ENCODE measurements at places on chromosomes 3 and 15.

GRCh38 chr3:89358281-89358680 is 250.9 kb downstream of the EPHA3 start:
- DNase-seq = no peak

GRCh38 chr3:161231861-161232260 is 10.8 kb downstream of the NMD3 start:
- DNase-seq = no peak

DNA sequence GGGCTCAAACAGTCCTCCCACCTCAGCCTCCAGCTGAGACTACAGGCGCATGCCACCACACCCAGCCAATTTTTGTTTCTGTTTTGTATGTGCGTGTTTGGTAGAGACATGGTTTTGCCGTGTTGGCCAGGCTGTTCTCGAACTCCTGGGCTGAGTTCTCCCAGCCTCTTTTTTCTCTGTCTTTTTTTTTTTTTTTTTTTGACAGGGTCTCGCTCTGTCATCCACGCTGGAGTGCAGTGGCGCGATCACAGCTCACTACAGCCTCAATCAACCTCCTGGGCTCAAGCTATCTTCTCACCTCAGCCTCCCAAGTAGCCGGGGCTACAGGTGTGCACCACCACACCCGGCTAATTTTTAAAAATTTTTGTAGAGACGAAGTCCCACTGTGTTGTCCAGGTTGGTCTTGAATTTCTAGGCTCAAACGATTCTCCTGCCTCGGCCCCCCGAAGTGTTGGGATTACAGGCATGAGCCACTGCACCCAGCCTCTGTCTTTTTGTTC is 867 bp upstream of the DCAF1 start:
- DNase-seq = no peak

DNA sequence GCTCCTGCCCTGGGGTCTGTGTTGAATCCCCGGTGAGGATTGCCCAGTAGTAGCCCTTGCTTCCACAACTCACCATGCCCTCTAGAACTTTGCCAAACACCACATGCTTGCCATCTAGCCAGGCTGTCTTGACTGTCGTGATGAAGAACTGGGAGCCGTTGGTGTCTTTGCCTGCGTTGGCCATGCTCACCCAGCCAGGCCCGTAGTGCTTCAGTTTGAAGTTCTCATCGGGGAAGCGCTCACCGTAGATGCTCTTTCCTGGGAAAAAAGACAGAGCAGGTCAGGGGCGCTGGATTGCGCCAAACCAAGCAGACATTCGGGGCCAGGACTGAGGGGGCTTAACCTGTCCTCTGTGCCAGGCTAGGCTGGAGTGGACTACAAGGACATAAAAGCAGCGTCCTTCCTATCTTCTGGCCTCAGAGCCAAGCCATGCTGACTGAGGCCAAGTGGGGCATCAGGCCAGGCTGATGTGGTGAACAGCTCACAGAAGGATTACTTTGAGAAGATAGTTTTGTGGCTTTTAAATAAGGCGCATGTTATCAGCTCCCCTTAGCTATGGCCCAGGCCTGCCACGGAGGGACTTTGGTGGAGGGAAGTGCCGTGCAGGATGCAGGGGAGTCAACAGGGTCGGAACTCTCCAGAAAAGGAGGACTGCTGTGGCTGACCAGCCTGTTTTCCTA is 5.3 kb downstream of the SNX22 start:
- no peak for DNase-seq

DNA sequence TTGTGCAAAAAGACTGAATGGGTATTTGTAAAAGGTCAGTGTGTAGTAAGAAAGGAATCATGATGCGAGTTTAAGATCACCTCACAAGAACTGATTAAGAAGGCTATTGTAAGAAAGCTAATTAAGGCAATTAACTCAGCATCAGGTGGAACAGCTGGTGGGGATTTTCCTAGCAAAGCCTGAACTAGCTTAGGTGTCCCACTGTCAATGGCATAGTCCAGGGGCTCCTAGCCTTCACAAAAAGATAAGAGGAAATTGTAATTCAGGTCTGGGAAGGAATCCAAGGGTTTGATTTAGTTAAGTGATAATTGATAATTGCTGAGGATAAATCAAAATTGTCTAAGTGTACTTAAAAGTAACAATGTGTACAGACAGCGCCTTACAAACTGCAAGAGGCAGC is 901.6 kb downstream of the TUSC7 start:
- no peak for DNase-seq

DNA sequence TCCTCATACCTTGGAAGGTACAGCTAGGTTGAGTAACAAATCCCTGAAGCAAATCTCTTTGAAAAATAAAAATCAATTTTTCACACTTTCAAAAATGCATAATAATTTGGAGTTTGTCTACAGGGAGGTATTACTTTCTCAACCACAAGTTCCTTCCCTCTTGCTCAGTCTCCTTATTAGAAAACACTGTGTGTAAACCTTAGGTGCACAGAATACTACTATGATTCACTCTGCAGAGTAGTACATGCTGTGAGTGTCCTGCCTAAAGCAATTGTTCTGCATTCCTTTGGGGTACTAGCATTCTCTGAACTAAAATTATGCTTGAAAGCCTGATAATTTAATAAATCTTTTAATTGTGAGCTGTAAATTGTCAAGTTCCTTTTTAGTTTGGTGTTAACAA is 115.9 kb upstream of the EPHA3 start:
- no peak for DNase-seq

- no peak for DNase-seq
Observed at GRCh38 chr3:112894258-112894657, 47.6 kb upstream of the CD200R1L start.

DNA sequence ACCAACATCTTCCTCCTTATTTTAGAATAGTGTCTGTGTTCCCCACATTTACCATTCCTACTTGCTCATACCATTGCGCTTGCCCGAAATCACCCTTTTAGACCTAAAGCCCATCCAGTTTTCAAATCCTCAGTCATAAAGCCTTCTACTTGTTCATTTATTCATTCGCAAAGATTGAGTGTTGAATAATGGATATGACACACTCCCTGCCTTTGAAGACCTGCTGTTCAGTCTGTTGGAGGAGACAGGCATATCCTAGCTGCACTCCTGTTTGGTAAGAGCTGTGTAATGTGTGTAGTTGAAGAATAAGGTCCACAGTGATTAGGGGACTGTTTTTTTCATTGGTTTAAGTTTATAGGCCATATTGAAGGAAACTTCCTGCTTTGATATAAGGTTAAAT is 1.7 kb downstream of the CNOT10 start:
- no peak for DNase-seq

DNA sequence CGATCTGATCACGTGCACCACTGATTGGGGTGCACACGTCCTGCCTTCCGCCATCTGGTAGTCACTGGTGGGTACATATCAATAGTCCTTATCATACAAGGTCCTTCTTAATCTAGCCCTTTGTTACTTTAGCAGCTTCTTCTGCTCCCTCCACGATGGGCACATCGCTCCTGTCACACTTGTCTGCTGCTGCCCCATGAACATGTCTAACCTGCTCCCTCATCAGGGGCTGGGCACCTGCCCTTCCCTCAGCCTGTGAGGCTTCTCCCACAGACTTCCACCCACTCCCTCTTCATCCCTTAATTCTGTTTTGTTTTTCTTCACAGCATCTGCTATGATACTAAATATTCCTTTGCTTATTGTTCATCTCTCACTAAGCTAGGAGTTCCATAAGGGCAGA is 82.5 kb downstream of the UACA start:
- no peak for DNase-seq

- no peak for DNase-seq
Observed at GRCh38 chr3:186224041-186224610, 115.2 kb upstream of the ETV5 start.

- no peak for DNase-seq
Observed at GRCh38 chr3:193157051-193157450, 84.0 kb upstream of the PLAAT1 start.

GRCh38 chr3:104846270-104846669 is 520.4 kb upstream of the ALCAM start:
- no peak for DNase-seq

- DNase-seq = no peak
Observed at GRCh38 chr3:182633186-182633585, 160.1 kb upstream of the ATP11B start.

GRCh38 chr3:39668420-39668819 is 141.0 kb upstream of the MYRIP start:
- DNase-seq = no peak

GRCh38 chr3:161560008-161560637 is 63.5 kb downstream of the OTOL1 start:
- DNase-seq = no peak

- no peak for DNase-seq
Observed at GRCh38 chr3:183128709-183129108, 29.4 kb upstream of the MCCC1 start.

DNA sequence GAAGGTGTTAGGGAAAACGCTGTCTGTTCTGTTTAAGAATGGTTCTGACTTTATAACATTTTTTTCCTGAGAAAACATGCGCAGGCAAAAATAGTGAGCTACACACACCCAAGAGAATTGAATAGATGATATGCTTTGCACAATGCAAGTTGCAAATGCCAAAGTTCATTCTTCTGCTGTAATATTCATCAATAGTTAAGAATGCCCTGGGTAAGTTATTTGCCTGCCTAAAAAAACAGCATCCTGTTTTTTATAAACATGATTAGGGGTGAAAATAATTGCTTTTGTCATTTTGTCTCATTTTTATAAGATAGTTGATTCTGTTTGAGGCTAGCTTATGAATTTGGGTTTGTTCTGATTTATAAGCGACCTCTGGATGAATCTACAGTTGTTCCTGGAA is 99.4 kb downstream of the DTWD1 start:
- no peak for DNase-seq

DNA sequence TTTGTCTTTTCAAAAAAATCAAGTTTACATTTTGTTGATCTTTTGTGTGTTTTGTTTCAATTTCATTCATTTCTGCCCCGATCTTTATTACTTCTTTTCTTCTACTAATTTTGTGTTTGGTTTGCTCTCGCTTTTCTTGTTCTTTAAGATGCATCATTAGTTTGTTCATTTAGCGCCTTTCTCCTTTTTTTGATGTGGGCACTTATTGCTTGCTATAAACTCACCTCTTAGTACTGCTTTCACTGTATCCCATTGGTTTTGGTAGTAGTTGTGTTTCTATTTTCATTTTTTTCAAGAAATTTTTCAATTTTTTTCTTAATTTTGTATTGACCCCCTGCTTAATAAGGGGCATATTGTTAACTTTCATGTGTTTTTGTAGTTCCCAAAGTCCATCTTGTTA is 34.4 kb downstream of the PRKCI start:
- DNase-seq = no peak

DNA sequence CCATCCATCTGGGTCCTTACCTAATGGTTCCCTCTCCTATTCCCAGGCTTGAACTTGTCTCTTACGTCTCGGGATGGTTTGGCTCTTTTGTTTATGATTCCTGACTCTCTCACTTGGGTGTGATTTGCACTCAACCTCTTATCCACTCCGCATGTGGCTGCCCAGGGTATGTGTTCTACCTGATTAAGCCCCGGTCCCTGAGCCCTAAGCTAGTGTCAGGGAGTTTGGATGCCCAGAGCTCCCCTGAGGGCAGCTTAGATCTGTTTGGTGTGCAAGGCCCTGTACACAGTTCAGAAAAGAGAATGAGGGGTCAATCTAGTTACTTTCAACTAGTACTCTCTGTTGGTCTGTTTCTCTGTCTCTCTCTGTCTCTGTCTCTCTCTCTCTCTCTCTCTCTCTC is 15.9 kb upstream of the STARD5 start:
- DNase-seq = no peak

DNA sequence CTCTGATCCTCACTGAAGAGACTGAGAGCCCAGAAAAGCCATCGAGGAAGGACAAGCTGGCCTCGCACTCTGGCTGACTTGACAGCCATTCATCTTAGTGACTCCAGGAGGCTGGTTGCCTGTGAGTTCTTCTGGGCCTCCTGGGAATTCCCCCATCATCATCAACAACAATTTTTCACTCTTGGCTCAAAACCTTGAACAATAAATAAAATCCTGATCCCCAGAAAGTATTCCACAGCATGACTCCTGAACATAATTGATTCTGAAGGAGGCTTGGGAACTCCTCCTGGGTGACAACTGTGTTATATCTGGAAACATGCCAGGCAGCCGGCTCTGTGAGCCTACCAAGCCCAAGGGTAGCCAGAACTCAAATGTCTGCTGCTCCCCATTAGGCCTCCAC is 188.6 kb downstream of the SHQ1 start:
- no peak for DNase-seq

GRCh38 chr3:49171119-49171774 is at the start of gene KLHDC8B:
TSS of gene KLHDC8B (plus strand) at chr3:49171598. CDS start at chr3:49172770, 1,172 bp downstream.
- DNase-seq = peak; percentile 68

GRCh38 chr3:35908366-35909232 is 269.3 kb downstream of the ARPP21 start:
- no peak for DNase-seq

DNA sequence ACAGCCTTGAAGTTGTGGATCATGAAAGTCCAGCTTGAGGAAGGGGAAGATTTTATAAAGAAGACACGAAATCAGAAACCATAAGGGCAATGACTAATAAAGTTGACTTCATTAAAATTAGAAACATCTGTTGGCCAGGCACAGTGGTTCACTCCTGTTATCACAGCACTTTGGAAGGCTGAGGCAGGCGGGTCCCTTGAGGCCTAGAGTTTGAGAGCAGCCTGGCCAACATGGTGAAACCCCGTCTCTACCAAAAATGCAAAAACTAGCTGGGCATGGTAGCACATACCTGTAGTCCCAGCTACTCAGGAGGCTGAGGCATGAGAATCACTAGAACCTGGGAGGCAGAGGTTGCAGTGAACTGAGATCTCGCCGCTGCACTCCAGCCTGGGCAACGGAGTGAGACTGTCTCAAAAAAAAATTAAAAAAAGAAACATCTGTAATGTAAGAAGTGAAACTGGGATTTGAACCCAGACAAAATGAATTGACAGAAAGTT is 7.9 kb upstream of the UBXN7 start:
- no peak for DNase-seq

DNA sequence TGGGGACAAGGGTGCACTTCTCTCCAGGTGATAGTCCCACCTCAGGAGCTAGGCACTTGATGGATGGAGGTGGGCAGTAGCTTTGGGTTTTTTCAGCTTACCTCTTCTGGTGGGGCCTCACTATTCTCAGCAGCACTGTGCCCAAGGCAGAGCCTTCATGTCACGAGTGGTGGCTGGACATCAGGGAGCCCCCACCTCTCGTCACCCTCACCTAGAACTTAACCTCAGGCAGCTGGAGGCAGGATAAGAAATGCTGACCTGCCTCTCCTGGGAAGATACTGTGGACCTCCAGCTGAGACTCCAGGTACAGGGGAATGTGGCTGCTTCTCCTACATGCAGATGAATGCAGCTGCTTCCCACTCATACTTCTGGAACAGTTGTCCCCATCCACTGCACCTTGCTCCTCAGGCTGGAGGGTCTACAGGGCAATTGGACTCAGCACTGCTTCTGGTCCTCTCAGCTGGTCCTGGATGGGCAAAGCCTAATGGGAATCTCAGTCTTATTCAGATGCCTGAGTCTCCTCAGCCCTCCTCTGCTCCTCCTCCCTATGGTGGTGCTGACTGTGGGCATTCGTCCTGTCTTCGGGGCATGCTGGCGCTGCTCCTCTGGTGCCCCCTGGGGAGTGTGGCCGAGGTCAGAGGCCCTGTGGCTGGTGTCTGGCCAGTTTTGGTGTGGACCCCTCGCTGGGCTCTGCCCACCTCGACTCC is 129.9 kb downstream of the KLF13 start:
- no peak for DNase-seq

All from activated T-helper 1 cell treated with Interleukin-2 at 50 U/mL for 16 hours (primary cell).